Progenitor cell of endocrine pancreas (in vitro differentiated cells): ENCODE measurements at places on chromosomes 7 and 10.

DNA sequence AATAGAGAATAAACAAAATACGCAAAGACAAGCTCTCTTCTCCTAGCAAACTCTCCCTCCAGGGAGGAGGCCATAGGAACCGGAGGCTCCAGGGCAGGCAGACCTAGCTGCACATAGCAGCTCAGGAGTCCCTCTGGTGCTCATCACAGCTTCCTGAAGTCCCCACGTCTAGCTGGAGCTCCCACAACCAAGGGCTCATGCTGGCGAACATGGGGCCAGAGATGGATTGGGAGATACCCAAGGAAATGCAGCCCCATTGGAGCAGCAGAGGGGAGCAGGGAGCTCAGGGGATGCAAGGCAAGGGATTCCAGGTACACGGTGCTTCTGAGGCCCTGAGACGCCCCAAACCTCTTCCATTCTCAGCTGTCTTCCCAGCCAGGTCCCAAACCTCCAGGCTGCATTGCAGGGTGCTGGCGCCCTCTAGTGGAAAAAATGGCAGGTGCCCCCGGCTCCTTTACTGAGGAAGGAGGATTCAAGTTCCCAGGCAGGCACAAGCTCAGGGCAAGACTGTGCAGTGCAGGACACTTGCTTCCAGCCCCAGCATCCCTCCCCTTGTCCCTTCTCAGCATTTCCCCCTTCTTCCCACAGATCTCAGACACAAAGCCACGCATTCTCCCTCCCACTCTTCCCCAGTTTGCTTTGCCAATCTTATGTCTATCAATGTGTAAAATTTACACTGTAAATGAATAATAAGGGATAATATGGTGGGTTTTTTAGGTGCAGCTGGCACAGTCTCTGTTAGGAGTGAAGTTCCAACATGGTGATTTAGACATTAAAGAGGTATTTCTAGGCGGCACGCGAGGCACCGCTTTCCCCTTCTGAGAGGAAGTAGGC, 46.2 kb downstream of the GPAM start:
- peak; percentile 84 for DNase-seq

- peak; percentile 54 for DNase-seq
Measured at GRCh38 chr10:69639291-69640195, 9.5 kb downstream of the FAM241B start.

GRCh38 chr7:151875942-151876898, 695 bp downstream of the PRKAG2 start:
- DNase-seq, result peak; percentile 53

- DNase-seq, result no peak
Measured at GRCh38 chr10:104910712-104911111, 269.6 kb downstream of the SORCS3 start.

- DNase-seq, result no peak
Measured at GRCh38 chr7:143131781-143132180, at the start of gene PIP. Gene PIP (plus strand): TSS chr7:143132077. CDS start chr7:143132117, 40 bp downstream.

GRCh38 chr10:13959443-13960359, 371.0 kb downstream of the FRMD4A start:
- no peak for DNase-seq

DNA sequence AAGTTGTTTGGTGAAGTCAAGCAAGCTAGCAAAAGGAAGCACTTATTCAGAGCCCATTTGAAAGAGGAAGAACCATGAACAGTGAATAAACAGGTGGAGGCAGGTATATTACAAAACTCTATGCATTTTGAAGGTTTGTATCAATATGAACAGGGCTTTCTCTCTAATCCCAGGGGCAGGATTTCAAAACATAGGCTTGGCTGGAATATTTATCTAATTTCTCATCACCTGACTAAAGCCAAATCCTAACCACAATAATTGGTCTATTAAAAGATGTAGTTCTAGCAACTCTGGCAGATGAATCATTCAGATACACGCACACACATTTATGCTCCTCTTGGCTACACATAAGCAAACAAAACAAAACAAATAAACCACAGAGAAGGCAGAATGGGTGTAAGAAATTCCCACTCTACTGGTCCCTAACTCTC, 554.4 kb downstream of the INHBA start:
- no peak for DNase-seq

DNA sequence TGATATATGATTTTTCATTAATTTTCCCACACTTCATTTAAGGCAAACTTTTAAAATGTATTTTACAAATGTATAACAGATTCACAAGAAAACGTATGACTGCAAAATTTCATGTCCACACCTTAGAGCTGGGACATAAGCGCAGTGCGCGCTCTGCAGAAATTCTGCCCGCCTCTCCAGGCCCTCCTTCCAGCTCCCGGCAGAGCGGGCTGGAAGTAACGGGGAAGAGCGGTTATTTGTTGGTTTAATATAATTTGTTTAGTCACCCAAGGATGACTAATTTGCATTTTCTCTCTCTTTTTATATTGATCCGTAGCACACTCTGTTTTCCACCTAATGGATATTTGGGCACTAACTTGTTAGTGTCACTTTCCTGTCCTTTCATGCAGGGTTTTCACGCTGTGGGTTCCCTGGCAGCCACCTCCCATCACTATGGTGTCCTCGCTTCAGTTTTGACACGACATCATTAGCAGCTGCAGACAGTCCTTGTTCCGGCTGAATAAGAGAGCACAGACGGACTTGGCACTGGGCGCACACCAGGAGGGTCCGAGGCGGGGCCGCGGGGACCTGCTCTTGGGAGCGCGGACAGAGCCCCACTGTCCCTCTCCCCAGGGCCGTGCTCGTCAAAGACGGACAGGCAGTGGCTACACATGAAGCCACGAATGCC, 129.2 kb upstream of the SEC61G start:
- no peak for DNase-seq

DNA sequence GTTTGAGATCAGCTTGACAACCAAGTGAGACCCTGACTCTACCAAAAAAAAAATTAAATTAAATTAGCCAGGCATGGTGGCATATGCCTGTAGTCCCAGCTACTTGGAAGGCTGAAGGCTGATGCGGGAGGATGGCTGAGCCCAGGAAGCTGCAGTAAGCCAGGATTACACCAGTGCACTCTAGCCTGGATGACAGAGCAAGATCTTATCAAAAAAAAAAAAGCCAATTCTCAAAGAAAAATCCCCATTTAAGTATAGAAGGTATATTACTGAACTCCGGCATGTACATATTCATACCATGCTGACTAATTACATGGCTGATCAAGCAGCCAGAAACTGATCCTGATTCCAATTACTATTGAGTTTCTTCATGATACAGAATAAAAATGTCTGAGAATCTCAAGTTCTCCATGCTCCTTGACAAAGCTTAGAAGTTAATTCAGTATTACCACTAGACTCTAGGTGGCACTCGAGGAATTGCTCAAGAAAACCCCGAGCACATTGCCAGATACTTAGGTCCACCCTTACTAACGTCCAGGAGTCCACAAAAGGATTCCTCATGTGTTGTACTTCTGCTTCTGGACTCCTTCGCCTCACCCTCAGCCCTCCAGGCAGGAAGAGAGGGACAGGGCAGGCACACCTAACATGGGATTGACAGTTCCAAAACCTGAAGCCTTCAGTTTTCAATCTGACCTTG, 148.9 kb downstream of the PARD3 start:
- DNase-seq, result no peak

DNA sequence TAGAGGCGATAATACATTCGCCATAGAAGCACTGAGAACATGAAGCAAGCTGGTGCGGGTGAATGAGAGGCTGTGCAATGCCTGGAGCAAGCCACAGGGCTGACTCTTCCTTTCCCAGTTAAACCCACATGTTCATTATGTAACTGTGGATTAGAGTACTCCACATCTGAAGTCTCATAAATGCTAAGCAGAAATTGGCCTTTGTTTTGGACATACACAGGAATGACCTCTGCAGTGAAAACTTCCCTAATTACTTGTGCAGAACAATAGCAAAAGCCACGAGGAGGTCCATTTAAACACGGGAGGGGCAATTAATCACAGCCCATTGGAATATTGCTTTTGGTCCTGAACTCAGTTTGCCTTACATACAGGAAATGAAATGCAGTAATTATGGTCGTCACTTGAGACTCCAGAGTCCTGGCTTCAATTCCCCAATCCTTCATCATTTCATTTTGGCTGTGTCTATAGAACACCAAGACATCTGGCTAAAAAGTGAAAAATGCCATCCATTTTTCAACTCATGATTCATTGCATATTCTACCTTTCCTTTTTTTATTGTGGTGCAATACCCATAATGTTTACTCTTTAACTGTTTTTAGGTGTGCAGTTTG, 78.7 kb upstream of the CXCL12 start:
- no peak for DNase-seq

DNA sequence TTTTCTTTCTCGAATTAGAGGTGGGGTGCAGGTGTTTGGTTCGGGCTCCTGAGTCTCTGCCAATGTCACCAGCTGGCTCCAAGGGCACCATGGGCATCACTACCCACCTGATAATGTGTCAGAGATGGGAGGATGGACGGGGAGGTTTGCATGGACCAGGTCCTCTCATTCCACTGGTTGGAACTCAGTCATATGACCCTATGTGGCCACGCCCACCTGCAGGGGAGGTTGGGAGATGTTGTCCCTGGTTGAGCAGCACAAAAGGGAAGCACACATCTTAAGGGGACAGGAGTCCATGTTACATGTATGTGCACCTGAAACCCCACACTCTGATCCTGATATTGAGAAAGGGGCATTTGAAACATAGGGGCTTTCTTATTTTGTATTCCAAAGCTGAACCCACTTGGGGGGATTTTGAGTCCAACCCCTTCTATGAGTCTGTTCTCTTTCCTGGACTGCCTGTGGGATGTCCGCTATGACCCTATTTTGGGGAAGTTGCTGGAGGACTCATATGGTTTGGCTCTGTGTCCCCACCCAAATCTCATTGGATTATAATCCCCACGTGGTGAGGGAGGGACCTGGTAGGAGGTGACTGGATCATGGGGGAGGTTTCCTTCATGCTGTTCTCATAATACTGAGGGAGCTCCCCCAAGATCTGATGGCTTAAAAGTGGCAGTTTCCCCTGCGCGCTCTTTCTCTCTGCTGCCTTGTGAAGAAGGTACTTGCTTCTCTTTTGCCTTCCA, 66.9 kb upstream of the BAIAP2L1 start:
- no peak for DNase-seq

- DNase-seq, result no peak
Measured at GRCh38 chr7:36784991-36785940, 61.0 kb upstream of the AOAH start.

DNA sequence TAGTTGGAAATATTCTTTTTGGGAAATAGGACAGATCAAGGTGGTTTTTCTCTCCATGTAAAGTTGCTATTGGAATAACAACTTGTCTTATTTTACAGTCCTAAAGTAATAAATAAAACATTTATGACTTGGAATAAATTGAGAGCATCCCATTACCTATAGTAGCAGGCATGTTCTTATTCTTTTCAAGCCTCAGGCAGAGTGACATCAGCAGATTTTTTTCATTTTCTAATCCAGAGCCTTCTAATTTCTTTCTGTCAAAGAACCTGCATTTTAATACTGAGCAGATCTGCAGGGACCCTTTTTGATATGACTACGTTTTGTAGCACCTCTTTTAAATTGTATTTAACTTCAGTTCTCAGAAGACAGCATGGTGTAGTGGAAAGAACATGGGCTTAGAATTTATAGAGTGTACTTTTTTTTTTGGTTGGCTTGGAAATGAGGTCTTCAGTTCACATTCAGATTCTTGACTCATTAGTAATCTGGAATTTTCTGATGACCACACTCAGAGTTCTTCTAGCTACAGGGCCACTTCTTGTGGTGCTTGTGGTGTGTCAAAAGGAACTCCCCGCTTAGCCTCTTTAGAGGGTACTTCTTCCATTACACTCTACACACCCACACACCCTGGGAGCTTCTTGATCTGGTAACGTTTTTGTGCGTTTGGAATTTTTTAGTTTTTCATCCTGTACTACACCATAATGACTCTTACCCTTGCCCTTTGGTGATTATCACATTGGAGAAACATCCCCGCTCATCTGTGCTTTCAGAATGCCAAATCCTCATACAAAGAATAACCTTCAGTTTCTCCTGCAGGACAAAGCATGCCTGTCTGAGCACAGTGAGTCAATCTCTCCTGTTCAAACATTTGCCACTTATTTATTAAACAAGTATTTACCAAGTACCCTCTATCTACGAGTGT, 34.6 kb downstream of the AGK start:
- no peak for DNase-seq

DNA sequence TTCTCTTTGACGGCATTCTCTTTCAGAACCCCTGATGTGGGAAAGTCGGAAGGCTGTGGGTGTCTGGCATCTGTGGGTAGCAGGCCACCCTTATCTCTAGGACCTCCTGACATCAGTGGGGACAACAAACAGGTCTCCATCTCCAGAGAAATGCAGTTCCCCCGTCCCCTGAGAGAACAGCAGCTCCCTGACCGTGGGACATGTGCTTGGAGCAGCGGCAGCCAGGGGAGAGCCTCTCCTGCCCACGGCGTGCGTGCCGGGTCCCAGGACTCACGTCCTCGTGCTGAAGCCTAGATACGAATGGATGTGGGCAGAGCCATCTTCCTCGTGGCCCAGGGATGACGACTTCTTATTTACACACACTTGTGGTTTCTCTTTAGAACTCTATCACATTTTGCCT, 133.0 kb downstream of the FGFR2 start:
- no peak for DNase-seq

DNA sequence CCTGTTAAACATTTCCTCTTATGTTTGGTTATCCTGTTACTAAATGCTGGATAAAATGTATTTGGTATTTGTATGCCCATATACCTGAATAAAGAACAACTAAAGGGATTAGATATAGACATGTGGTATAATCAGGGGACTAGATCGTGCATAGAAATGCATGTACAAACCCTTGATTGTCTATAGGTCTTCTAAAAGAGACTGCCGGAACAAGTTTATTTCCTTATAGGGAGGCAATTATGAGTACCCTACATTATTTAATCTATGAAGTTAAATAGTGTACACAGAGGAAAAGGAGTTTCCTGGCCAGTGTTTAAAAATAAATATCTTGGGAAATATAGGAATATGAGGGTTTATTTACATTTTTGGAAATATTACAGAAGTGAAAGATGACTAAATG, 44.6 kb downstream of the CCSER2 start:
- DNase-seq, result no peak
